ENCODE measurements at places on chromosomes 3 and 15.

DNA sequence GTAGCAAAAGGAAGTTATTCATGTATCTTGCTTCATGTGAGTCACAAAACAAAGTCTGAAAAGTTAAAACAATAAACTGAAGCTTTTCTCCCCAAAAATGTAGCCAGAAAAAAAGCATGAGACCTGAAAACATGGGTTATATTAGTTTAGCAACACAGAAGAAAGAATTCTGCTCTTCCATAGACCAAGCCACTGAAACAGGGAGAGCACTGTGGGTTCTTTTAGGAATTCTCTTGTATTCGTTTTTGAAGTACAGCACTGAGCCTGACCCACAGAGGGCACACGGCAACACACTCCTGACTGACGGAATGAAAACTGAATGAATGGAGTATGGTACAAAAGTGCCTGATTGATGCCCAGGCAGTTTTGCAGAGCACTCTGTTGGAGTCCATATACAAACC lies 66.6 kb downstream of the TM4SF4 start:
- DNase-seq: no peak

DNA sequence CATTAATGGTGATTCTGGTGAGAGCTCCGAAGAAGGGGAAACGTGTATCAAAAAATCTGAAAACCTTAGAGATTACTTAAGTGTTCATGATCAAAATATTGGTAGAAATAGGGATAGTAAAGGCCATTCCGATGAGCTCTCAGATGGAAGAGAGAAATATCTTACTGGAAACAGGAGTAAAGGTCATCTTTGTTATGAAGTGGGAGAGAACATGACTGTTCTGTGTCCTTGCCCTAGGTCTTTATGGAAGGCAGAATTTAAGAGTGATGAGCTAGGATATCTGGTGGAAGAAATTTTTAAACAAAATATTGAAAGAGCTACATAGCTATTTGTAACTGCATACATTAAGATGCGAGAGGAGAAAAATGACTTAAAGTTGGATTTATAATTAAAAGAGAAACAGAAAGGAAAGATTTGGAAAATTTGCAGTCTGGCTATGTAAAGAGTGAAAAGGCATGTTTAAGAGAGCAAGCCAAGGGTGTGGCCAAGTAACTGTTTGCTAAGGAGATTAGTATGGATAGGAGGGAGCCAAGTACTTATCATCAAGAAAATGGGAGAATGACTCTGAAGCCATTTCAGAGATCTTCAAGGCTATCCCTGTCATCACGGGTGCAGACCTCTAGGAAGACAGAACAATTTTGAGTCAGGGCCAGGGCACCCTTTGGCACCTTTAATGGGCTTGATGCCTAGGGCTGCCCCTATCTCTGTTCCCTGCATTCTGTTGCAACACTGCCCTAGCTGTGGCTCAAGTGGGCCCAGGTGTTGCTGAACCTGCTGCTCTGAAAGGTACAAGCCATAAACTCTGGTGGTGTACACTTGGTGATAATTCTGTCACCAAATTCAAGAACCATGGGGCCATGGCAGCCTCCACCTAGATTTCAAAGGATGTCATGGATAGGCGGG lies 27.3 kb downstream of the SLMAP start:
- no peak for DNase-seq

DNA sequence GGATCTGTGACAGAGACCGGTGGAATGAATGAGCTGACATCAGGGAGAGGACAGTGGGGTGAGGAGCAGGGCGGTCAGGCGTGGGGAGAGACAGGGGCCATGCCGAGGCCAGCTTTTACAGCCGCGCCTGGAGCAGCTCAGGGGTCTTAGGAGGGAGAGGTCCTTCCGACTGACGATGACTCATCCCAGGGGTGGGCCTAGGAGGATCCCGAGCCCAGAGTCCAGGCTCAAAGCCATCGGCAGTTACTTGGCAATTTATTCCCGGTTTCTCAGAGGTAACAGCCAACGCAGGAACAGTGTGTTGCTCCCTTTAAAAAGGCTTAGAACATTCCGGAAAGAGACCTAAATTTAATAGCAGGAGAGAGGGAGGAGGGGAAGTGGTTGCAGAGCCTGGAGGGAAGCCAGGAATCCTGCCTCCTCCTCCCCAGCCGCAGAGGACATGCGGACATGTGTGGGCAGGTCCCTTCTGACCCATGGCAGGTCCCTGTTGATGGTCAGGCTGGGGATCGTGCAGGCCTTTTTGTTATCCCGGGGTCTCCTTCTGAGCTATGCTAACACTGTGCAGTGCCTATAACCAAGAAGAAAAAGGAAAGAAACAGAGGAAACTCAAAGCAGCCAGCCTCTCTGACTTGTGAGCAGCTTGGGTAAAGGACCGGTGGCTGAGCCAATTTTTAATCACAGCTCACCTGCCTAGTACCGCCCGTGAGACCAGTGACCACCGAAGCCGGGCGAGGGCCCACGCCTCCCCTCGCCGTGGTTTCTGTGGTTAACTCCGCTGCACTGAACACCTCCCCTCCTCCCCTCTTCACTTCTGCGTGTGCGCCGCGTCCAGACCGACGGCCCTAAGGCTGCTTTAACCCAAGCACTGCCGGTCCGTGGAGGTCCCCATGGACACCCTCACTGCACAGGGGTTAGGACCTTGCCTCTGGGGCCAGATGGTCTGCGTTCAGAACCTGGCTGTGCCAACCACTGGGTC lies 392.4 kb upstream of the PROK2 start:
- peak; percentile 20 for DNase-seq

GRCh38 chr3:63791974-63792373 lies 27.1 kb upstream of the C3orf49 start:
- no peak for DNase-seq

GRCh38 chr15:84772031-84772430 lies 23.6 kb downstream of the ZNF592 start:
- DNase-seq: no peak

- no peak for DNase-seq
Measured at GRCh38 chr3:16978234-16978920, 93.6 kb downstream of the PLCL2 start.

DNA sequence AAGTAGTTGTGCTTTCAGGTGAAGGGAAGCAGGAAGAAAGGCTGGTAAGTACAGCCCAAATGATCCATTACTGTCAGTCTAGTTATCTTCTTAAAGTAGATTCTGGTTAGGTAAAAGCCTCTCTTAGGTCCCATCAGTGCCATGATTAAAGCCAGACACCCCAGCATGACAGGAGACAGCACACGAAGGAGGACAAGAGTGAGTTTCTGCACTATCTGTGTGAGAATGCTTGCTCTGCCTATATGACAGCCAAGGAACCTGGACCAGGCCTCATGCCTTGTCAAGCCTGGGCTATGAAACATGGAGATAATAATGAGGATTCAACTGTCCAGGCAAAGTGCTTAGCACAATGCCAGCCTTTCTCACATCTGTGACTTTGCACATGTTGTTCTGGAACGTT lies 13.5 kb upstream of the FILIP1L start:
- DNase-seq: no peak

GRCh38 chr3:69095636-69096035 lies 10.9 kb downstream of the ARL6IP5 start:
- peak; percentile 41 for DNase-seq

- no peak for DNase-seq
Measured at GRCh38 chr15:85924088-85924487, 129.4 kb upstream of the KLHL25 start.

DNA sequence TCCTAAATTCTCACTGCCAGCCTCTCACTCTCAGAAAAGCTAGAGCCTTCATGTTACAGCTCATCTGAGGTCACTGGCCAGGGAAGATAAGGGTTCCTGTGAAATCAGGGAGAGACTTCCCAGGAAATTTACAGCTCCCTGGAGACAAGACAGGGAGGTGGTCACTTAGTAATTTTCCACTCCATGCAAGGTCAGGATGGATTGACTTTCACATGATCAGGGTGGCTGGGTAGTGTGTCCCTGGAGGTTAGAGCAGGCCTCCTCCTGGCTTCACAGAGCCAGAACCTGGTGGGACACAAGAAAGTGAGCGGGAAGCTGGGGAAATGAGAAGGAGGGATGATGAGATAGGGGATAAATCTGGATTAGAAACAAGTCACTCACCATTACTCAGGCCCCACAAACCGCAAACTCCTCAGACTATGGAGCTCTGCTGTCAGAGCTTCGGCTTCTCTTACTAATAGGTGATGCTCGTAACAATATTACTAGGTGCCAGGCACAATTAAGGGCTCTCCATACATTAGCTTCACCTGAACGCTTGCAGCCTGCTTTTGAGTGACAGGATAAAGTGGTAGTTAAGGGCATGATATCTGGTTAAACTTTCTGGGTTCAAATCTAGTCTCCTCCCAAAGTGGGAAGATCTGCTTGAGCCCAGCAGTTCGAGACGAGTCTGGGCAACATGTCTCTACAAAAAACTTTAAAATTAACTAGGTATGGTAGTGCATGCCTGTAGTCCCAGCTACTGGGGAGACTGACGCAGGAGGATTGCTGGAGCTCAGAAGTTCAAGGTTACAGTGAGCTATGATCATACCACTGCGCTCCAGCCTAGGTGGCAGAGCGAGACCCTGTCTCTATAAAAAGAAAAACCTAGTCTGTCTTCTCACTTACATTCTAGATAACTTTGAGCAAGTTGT lies 24.9 kb downstream of the DUOX2 start:
- DNase-seq: no peak

DNA sequence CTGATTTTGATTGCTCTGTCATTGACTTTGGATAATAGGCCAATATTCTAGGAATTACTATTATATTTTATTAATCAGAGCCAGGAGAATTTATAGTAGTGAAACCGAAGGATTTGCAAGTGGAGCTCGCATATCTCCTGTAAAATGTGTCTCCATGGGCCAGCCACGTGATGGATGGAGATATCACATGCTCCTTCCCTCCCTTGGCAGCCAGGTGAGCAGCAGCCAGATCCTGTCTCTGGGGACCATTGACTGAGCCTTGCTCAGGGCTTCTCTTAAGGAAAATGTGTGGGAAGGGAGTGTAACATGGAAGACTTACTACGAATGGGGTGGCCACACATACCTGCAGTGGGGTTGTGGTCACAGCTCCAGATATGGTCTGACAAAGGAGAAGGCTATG lies 144.7 kb upstream of the RGMA start:
- no peak for DNase-seq

DNA sequence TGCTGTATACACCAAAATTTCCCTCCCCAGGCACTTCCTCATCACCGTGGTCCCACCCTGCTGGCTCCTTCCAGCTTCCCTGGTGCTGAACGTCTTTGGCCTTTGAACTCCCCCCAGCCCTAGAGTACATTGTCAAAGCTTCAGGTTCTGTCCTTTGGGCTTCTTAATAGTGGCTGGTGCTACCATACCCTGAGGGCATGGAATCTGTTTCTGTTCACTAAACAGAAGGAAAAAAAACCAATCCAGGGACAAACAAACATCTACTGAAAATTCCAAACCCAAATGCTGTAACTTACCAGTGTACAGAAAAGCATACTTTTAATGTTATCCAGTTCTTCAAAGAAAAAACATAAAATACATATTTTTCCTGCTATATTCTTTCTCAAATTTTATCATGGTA lies 148.7 kb downstream of the MYLK start:
- DNase-seq: no peak

- peak; percentile 32 for DNase-seq
Measured at GRCh38 chr15:91302588-91303439, 202.8 kb downstream of the SV2B start.

GRCh38 chr3:146350852-146351251 lies 99.9 kb upstream of the PLSCR4 start:
- no peak for DNase-seq

DNA sequence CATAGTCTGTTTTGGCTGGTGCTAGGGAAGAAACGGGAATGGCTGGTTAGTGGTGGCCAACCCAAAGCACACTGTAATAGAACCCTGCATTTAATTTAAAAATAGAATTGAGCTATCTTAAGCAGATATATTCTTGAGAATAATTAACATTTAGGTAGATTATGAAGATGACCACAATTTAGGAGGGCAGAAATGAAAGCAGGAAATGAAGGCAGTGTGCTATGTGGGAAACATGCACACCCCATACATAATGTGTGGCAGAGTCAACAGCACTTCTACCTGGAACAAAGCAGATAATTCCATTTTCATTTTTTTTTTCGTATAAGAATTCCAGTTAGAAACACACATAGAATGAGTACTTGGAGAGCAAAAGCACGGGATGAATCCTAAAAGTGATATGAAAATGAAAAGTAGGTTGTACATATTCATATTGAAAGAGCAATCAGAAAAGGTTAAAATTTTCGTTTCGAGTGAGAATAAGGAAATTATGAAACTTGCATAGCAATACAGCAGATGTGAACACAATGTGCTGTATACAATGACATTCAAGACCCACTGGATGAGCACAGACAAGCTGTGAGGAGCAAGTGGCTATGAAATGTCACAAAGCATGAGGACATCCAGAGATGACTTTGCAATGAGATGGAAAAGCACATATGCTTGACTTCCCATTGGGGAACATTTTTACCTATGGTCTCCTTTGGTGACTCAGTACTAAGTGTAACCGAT lies 102.6 kb downstream of the TFG start:
- no peak for DNase-seq

GRCh38 chr3:52572221-52572620 lies 35.8 kb downstream of the UQCC5 start:
- no peak for DNase-seq

GRCh38 chr3:8752832-8753231 lies 16.6 kb downstream of the OXTR start:
- DNase-seq: no peak

DNA sequence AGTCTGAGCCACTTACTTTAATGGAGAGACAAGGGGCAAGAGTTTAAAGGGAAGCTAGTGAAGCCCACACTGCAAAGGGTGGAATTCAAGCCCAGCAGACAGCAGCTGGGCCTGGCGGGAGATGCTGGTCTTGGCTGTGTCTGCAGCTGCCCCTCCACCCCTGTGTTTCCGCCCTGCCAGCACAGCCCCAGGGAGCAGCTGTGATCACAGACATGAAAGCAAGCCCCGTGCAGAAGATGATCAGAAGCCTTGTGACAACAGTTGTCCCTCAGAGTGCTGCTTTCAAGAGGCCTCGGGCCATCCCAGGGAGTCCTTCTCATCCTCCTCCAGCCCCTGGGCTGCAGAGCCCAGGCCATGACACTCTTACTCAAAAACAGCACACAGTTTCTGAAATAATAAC lies 24.1 kb upstream of the SLC6A1 start:
- no peak for DNase-seq

GRCh38 chr15:73715417-73715816 lies 31.2 kb downstream of the CD276 start:
- DNase-seq: no peak

Measured in CD4-positive, alpha-beta T cell treated with Interleukin-4 for 1 hour (primary cell).